Caco-2 (cell line): ENCODE measurements at places on chromosomes 13 and 19.

GRCh38 chr13:41241626-41242025 lies 21.8 kb downstream of the MTRF1 start:
- DNase-seq, result no peak

GRCh38 chr13:59681636-59682311 lies 482.0 kb downstream of the DIAPH3 start:
- DNase-seq, result no peak

- no peak for DNase-seq
Observed at GRCh38 chr13:110070046-110070445, 236.9 kb downstream of the COL4A1 start.

DNA sequence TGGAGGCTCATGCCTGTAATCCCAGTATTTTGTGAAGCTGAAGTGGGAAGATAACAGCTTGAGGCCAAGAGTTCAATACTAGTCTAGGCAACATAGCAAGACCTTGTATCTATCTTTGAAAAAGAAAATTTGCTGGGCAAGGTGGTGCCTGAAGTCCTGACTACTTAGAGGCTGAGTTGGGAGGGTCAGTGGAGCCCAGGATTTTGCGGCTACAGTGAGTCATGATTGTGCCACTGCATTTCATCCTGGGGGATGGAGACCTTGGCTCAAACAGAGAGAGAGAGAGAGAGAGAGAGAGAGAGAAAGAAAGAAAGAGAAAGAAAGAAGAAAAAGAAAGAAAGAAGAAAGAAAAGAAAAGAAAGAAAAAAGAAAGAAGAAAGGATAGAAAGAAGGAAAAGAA lies 1872.3 kb upstream of the PCDH20 start:
- no peak for DNase-seq

DNA sequence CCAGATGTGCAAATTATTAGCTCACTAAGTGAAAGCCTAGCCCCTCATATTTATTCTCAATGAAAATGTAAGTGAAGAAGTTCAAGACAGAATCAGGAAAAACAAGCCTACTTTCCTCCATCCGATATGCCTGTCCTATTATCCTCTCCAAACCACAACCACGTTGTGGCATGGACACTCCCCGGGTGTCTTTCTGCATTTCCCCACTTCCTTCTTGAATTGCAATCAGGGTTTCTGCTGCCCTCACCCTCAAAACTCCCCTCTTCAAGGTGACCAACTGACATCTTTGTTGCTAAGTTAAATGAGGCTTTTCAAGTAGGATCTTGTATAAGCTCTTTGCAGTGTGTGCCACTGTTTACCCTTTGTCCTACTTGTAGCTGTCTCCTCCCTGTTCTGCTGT lies 11.8 kb downstream of the SLC25A30 start:
- DNase-seq, result no peak

DNA sequence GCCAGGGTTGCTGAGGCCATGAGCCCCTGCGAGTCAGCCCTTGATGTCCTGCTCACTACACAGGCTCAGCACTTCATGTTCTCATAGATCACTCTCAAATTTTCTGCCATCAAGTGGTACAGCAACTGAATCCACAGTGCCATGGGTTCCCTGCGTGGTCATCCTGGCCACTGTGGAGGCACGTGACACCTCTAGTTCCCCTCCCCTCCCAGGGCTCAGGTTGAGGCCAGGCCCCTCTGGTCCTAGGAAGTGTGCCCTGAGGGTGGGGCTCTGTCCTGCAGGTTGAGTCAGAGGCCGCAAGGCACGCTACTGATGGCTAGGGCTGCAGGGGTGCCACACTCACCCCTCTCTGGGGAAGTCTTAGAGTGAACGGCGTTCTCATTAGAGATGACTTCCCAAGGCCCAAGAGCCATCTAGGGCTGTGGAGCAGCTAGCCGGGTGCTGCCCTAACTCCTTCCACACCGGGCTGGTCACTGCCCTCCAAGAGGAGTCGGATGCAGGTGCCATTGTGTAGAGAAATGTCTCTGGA lies 39.8 kb upstream of the TPM4 start:
- DNase-seq, result no peak

DNA sequence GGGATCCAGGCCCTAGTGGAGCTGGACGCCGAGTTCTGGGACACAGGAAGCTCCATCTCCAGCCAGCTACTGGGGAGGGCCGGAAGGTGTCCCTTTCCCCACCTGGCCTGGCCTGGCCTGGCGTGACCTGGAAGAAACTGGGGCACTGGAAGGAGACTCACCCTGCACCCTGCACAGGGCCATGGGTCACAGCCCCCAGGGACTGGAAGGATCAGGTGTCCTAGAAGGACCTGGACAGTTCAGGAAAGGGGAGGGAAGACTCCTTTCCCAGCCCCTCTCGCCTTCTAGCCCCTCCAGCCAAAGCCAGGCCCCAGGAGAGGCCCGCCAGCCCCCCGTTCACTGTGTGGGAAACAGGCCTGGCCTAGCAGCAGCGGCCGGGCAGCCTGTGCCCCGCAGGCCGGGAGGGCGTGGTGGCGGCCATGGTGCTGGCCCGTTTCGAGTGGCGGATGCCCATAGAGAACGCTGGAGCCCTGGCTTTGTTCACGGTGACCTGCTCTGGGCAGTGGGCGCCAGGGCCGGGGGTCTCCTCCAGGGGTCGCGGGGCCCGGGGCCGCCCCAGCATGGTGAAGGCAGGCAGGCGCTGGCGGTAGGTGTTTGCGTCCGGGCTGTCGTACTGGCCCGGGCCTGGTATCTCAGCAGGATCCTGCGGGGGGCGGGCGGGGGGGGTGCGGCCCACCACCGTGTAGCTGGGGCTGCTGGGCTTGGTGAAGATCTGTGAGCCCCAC lies 2.8 kb upstream of the SHC2 start:
- no peak for DNase-seq

- no peak for DNase-seq
Observed at GRCh38 chr13:28333204-28333881, 161.6 kb downstream of the FLT1 start.

- DNase-seq, result no peak
Observed at GRCh38 chr13:101416181-101417042, at the start of gene NALCN. Gene NALCN (minus strand): TSS chr13:101416508. CDS start chr13:101399126, 17,382 bp downstream.

DNA sequence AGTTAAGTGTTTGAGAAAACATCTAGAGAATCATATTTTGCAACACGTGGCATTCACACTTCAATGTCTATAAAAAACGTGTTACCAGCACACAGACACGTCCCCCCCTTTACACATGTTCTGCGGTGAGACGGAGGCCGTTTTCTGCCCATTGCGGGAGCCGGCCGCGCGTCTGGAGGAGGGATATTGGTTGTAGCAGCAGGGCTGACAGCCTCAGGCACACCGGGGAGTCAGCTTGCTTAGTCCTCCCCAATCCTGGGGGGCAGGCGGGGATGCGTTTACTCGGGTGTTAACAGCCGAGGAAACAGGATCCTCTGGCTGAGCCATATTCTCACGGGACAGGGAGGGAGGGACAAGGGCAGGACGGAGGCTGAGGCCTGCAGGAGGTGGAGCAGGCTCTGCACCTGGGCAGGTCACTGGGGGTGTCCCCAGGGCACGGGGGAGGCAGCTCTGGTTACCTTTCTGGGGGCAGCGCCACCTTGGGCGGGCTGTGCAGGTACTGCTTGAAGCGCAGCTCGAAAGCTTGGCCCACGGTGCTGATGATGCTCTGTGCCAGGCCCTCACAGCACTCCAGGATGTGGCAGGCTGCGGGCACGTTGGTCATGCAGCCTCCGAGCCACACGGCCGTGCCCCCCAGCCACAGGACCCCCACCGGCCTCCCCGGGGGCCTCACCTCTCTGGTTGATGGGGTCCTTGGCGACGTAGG lies 25.0 kb downstream of the SHC2 start:
- DNase-seq, result no peak

GRCh38 chr19:49210901-49211451 lies 53.4 kb downstream of the TRPM4 start:
- DNase-seq, result no peak

DNA sequence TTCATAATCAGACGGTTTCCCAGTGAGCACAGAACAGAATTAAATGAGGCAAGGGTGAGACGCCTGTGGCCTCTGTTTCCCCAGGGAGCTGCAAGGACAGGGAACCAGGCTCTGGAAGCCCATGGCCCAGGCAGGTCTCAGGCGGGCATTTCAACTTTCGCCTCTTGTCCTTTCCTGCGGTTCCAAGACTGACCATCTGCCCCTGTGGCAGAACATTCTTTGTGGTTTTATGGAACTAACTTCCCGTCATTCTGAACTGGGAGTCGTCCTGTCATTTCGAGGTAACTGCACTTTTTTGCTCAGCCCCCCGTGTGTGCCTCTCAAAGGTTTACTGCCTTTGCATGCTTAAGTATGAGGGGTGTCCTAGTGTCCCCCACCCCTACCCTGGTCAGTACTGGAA lies 70.9 kb downstream of the KL start:
- no peak for DNase-seq

DNA sequence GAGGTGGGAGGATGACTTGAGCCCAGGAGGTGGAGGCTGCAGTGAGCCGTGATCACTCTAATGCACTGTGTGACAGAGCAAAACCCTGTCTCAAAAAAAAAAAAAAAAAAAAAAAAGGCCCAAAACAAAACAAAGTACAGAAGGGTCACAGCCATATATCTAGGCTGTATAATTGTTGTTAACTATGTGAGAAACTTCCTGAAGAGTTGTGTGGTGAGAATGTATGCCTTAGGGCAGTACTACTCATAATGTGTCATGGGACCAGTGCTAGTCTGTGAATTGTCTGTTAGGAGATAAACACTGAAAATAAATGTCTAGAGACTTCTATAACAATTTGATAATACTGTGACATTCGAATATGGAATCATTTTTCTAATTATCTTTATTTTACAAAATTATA lies 43.1 kb downstream of the PAN3 start:
- DNase-seq, result no peak

GRCh38 chr13:110410936-110411687 lies 104.0 kb downstream of the COL4A2 start:
- DNase-seq, result no peak

DNA sequence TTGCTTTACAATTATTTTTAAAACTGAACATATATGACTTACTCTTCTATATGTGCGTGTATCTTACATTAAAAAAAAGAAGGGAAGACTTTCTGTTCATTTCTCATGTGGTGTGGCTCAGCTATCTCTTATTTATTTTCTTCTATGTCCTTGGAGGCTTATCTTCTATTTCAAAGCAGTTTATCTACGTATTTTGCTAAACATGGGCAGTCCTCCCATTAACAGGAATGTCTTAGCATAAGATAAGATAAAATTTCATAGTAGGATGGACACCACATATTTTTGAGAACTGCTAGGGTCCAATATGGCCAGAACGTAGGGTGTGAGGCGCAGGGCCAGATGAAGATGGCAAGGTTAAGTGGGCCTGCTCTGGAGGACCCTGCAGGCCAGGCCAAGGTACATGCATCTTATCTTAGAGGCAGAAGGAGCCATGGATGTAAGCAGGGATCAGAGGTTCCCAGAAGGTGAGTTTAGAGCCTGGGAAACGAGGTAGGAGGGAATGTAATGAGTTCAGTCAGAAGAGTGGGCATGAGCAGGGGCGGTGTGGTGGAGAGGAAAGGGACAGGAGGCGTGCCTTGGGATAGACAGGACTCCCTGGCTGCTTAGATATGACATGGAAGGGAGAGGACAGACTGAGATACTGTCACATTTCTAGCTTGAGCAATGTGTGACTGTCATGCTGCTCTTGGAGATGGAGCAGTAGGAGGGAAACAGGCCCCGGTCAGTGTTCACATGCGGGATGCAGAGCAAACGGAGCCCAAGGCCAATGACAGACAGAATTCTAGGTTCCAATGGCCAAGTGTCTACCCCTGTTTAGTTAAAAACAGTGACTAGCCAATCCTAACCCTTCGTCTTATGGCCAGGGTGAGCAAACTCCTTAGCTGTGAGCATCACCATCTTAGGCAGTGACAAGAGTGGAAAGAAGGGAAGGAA lies 68.6 kb upstream of the MEDAG start:
- no peak for DNase-seq

GRCh38 chr13:61777899-61778298 lies 362.2 kb upstream of the PCDH20 start:
- DNase-seq, result no peak

GRCh38 chr19:41239363-41239762 lies 20.3 kb downstream of the AXL start:
- DNase-seq, result no peak

DNA sequence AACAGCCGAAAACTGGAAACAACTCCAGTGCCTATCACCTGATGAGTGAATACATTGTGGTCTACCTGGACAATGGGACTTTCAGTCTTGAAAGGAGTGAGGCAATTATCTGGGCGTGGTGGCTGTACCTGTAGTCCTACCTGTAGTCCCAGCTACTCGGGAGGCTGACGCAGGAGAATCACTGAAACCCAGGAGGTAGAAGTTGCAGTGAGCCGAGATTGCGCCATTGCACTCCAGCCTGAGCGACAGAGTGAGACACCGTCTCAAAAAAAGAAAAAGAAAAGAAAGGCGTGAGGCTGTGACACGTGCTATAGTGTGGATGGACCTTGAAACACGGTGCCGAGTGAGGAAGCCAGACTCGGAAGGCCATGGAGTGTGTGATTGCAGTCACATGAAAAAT lies 4.1 kb upstream of the NTN5 start:
- DNase-seq, result no peak

DNA sequence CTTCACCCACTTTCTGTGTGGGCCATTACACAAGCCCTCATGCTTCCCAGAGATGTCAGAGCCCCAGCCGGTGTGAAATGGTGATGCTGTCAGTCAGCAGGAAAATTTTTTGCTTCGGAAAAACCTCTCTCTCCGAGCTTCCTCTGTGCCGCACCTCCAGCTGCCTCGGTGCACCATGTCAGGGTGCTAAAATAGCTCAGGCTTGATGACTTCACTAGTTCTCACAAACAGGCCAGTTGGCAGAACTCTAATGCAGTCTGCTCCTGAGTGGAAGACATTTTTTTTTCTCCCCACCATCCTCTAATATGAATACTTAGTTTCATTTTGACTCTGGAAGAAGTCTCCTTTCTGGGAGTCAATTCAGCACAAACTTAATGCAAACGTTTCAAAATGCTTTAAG lies 71.3 kb downstream of the KLF12 start:
- no peak for DNase-seq

DNA sequence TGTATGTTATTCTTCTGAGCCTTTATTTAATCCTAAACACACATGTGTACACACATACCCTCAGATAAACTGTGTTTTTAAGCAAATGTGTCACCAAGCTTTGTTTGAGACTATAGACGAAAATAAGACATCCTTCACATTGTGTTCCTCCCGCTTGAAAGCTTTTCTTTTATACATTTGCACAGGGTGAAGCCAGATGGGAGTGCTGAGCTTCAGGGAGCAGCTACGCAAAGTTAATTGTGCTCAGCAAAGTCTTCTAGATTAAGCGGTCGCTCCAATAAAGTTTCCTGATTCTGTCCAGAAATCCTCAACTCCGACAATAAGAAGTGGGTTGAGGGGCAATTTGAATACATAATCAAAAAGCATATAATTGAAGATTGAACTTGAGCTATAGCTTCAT lies 117.2 kb upstream of the ARGLU1 start:
- no peak for DNase-seq

- no peak for DNase-seq
Observed at GRCh38 chr13:95605448-95606125, 38.9 kb downstream of the DZIP1 start.

GRCh38 chr13:28817204-28817603 lies 2.9 kb upstream of the MTUS2 start:
- no peak for DNase-seq

- DNase-seq, result no peak
Observed at GRCh38 chr13:31898378-31899071, 133.0 kb upstream of the FRY start.
